ENCODE measurements at places on chromosomes 2 and 18.

DNA sequence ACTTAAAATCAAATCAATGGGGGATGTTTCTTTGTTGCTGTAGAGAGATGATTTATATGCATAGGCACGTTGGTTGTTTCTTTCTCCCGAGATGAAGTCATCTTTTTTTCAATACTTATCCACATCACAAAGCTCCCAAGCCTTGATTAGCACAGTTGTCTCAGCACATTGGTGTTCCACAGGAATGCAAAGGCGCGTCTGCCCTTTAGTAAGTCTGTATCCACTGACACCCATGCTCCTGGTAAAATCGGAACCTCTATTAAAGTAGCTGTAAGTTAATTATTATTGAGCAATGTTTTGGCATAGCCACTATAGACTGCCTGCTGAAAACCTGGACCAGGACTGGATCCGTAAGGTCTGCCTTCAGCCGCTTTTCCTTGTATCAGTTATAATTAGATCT is 77.6 kb upstream of the RBM44 start:
- DNase-seq: peak; percentile 52

DNA sequence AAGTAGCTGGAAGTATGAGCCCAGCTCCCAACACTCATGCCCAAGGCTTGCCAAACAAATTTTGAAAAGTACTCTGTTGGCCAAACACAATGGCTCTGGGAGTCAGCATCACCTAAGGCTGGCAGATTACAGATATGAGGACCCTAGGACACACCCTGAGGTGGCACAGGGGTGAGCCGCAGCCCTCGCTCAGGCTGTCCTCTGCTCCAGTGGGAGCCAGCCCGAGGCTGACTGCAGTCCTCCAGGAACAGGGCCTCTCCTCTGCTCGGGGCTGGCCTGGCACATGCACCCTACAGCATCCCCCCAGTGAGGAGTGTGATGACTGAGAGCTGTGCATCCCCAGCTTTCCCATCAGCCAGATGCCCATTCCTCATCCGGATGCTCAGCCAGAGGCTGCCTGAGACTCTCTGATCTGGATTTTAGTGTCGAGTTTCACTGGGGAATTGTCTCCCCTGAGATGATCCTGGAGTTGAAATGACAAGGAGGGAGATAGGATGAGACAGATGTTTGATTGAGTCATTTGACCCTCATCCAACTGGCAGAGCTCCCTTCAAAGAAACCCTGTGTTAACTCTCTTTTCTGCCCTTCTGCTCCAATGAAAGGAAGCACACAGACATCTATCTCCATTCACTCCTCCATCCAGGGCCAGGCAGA is 269.3 kb upstream of the NCKAP5 start:
- no peak for DNase-seq

DNA sequence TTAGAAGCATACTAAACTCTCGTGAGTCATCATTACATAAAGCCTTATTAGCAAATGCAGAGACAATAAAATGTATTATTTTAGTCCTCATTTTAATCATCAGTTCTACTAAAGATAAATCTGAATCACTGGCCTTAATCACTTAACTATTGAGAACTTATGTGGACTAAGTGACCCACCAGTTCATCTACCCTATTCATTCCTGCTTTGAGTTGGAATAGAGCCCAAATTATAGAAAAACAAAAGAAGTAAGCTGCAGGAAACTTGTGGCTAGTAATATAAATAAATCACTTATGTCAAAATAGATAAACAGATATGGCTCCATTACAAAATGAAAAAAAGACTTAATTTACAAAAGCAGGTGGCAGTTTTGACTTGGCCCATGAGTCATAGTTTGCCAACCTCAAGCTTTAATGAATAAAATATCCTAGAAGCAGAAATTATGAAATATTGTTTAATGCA is 851.8 kb upstream of the CRIM1 start:
- peak; percentile 12 for DNase-seq

DNA sequence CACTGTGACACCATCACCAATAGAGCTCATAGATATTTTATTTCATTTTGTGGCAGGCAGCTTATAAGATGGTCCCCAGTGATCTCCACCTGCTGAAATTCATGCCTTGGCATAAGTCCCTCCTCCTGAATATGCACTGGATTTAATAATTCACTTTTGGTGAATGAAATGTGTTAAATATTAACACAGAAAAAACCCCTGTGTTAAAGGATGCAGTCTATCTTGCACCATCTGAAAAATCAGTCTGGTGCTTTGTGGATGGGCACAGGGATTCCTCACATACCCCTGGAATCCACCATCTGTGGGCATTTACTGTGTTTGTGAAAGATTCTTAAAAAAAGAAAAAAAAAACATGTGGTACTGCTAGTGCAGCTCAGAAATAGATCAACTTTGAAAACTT is 26.1 kb upstream of the WIPF1 start:
- DNase-seq: no peak

DNA sequence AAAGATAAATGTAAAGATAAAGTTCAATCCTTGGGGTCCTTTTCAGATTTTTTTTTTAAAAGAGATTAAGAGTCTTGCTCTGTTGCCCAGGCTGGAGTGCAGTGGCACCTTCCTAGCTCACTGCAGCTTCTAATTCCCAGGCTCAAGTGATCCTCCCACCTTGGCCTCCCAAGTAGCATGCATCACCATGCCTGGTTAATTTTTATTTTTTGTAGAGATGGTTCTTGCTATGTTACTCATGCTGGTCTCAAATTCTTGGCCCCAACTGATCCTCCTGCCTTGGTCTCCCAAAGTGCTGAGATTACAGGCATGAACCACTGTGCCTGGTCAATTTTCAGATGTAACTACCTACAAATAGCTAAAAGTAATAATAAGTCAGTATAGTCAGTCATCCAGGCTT is 21.1 kb downstream of the NFE2L2 start:
- DNase-seq: no peak

DNA sequence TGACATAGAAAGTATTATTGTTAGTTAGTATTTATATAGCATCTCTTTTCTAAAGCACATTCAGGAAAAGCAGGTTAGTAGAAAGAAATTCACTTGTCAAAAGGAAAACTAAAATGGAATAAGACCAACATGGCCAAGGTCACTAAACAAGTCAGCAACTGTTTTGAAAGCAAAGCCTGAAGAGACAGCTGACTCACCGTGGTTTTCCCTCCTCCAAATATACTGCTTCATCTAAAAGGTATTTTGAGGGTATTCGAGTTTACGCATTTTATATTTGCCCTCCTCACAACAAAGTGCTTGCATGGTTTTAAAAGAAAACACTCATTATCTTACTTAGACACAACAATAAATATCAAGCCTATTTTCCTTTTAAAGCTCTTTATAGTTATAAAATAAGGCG is 24.0 kb downstream of the ZNF385B start:
- DNase-seq: peak; percentile 80
